ENCODE measurements at places on chromosomes 2 and 18.
A peak's percentile ranks its signal among the peaks of the same experiment; 100 is the strongest.

DNA sequence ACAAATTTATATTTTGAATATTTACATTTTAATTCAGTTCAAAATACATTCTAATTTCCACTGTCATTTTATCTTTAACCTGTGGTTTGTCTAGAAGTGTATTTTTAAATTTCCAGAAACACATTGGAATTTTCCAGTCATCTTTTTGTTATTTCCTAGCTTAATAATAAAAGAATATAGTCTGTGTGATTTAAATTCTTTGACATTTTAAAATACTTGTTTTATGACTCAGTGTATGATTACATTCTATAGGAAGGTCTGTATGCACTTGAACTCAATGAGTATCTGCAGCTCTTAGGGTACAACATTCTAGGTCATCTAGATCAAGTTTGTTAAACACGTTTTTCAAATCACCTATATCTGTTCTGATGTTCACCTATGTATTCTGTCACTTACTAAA lies 88.3 kb upstream of the MBOAT2 start:
- DNase-seq, result no peak

GRCh38 chr18:57051657-57052044 lies 95.2 kb upstream of the BOD1L2 start:
- DNase-seq, result no peak

DNA sequence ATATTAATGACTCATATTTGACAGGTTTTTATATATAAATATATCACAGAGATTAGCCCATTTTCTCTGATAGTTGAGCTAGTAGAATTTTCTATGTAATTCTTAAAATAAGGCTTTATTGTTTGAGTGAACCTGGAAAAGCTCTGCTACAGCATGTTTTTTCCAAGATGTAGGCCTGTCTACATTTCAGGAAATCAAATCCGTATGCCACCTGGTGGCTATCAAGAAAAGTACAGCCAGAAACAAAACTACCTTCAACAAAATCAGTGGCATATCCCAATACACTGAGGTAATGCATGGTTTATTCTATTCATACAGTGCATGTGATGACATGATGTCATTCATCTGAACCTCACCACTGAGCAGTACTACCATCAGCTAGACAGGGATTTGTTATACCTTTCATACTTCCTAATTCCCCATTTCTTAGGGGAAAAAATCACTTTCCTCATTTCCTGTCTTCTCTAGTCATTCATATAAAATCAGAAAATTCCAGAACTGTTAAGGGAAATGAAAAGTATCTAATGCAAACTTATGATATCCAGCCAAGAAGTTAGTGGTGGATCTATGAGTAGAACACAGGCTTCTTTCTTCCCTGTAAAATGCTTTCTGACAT lies 310.4 kb upstream of the SYT4 start:
- DNase-seq, result peak; percentile 52

DNA sequence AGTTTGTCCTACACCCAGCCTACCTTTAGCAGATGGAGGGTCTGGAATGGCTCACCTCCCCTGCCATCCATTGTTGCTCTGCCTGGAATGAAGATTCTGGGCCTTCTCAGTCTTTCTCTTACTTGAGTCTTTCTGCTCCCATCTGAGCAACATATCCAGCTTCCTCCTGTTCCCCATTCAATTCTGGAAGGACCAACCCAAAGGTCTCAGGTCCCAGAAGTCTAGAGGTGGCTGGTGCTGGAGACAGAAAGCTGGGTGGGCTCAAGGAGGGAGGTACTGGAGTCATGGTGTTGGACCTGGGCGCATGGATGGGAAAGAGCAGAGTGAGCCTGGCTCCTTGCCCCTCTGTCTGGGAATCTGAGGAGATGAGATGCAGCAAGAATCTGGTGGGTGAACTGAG lies 93.5 kb upstream of the SIX3 start:
- no peak for DNase-seq

- no peak for DNase-seq
Observed at GRCh38 chr2:222504719-222505118, 80.4 kb downstream of the SGPP2 start.

GRCh38 chr2:171522052-171522787 lies at the start of gene CYBRD1:
CYBRD1 (plus strand) TSS chr2:171522474; CDS start chr2:171522546, 72 bp downstream.
- DNase-seq, result peak; percentile 74

- DNase-seq, result no peak
Observed at GRCh38 chr2:168138901-168139300, 108.5 kb downstream of the STK39 start.
